Natural killer cell (primary cell): ENCODE measurements at places on chromosomes 3 and 15.

GRCh38 chr3:156497326-156497725 lies 57.6 kb downstream of the SSR3 start:
- DNase-seq, result no peak

GRCh38 chr3:133464573-133464972 lies 64.7 kb downstream of the BFSP2 start:
- no peak for DNase-seq

GRCh38 chr3:56926243-56926946 lies 124.6 kb upstream of the ARHGEF3 start:
- no peak for DNase-seq

DNA sequence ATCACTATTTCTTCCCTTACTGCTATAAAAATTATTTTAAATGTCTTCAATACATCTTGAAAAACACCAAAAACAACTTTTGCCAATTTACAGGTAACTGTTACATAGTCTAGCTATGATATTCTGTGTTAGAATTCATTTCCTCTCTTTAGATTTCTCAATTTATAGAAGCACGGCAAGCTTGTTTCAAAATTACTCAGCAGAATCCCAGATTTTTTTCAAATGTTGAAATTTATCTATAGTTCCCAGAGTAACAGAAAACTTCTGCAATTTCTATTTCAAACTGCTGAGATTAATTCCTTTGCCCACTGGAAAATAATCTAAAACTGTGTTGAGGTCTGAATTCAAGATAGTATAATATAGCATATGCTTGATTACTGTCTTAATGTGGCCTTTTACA lies 41.2 kb downstream of the CCPG1 start:
- DNase-seq, result no peak

DNA sequence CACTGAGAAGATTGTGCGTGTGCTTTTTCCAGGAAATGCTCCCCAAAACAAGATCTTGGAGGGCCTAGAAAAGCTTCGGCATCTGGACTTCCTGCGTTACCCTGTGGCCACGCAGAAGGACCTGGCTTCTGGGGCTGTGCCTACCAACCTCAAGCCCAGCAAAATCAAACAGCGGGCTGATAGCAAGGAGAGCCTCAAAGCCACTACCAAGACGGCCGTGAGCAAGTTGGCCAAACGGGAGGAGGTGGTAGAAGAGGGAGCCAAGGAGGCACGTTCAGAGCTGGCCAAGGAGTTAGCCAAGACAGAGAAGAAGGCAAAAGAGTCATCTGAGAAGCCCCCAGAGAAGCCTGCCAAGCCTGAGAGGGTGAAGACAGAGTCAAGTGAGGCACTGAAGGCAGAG lies 4.8 kb downstream of the MAP1A start:
- DNase-seq, result no peak

DNA sequence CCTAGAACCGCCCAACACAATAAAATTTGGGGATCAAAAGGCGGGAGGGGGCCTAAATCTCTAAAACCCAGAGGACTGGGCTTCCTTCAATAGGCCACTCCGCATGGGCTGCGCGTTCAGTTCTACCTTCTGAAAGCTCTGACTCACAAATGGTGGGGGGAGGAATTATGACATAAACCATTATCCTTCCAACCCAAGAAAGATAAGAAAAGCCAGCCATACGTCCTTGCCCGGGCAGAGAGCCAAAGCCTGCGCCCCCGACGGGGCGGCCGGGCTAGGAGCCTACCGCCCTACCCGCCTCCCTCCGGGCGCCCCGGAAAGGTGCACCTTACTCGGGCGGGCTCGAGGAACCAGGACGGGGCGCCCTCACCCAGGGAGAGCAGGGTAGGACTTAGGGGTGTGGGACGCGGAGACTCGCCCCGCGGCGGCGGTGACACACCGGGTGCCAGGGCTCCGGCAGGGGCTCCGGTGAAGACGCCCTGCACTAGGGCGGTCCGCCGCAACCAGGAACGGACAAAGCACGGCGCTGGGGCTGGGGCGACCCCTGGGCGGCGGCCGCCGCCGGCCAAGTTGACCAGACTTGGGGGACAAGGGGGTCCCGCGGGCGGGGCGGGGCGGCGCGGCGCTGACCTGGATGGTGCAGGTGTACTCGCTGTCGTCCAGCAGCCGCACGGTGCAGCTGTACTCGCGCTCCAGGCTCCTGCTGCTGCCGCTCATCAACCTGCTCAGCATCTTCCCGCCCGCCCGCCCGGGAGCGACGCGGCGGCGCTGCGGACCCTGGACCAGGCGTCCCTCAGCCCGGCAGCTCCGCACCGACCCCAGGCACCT lies 534 bp downstream of the FRMD5 start:
- DNase-seq, result peak; percentile 17

DNA sequence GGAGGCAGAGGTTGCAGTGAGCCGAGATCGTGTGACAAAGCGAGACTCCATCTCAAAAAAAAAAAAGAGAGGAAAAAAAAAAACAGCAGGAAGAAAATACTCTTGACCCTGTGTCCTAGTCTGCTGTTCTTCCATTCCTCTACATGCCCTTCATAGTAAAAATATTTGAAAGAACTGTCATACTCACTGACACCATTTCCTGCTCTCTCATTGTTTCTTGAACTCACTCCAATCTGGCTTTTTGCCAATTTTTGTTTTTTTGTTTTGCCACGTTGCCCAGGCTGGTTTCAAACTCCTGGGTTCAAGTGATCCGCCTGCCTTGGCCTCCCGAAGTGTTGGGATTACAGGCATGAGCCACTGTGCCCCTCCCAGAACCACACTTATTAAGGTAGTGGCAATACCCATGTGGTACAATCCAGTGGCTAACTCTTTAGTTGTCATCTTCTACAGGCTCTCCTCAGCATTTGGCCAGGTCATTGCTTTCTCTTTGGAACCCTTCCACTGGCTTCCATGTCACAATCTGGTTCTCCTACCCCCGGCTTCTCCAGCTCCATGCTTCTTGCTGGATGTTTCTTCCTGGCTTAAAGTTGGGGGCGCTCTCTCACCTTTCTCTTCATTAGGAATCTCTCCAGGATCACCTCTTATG lies 238.2 kb upstream of the C2CD4B start:
- DNase-seq, result no peak

DNA sequence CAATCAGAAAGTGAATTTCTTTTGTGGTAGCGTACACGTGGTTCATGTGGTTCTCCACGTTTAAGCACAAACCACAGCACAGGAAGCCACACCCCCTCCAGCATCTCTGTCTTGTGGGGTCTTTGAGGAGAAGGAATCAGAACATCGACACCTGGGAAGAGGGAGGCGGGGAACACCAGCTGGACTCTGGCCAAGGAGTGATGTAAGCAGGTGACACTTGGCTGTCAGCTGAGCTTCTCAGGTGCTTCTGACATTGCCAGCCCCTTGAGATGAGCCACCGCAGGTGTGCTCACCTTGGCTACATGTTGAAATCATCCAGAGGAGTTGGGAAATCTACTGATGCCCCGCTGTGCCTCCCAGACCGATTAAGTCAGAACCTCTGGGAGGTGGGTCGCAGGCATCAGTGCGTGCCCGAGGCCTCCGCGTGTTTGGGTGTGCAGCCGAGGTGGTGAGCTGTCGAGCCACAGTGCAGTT lies 85.0 kb downstream of the FAM81A start:
- DNase-seq, result no peak

DNA sequence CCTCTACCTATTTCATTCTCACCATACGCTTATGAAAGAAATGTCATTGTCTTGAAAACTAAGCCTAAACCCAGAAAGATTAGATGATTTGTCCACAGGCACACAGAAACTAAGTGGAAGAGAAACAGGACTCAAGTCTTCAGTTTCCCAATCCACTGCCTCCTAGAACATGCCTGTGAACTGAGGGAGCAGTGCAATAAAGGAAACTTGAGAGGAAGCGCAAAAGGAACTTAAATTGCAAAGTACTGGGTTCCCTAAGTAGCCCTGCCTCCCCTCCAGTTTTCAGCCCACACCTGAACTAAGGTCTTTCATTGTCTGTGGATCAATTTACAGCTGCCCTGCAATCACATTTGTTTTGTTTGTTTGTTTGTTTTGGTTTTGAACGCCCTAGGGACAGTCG lies 56.7 kb upstream of the TSEN2 start:
- DNase-seq, result no peak
